Activated naive CD8-positive, alpha-beta T cell treated with anti-CD3 and anti-CD28 coated beads, Interleukin-2, amount 50 U/mL, for 16 hours (primary cell): ENCODE measurements at places on chromosomes 11 and 22.

- no peak for DNase-seq
These were observed 42.9 kb upstream of the NFAM1 start for GRCh38 chr22:42475122-42475521.

- DNase-seq, result no peak
These were observed 5.4 kb upstream of the IGLL5 start for GRCh38 chr22:22882033-22882717.

- no peak for DNase-seq
These were observed 97.1 kb upstream of the NAV2 start for GRCh38 chr11:19615341-19616183.

- no peak for DNase-seq
These were observed 6.9 kb downstream of the SCGB1C1 start for GRCh38 chr11:199782-200181.

- DNase-seq, result no peak
These were observed 61.5 kb upstream of the API5 start for GRCh38 chr11:43250309-43250708.

DNA sequence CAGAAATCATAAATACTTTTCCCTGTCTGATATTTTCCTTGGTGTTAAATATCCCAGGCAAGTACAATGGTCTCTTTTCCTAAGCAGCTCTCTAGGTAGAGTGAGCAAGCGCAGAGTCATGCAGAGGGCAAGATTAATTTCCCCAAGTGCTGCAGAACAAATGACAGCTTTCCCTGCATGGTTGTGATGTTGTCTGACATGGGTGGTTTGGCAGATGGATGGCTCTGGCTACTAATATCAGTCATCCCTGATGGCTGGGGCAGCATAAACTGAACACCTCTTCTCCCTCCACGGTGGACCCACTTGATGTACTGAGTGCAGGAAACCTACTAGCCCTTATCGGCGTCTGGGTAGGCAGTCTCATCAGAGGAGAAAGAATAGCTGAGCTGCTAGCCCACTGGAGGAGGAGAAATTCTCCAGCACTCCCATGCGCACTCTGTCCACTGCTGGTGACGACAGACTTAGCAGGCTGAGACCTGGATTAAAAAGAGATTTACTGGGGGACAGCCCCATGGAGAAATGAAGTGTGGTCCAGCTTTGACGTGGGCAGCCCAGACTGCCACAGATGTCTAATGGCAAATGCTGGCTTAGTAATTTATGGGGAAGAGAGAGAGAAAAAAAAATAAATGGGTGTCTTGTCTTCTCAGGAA, 202.9 kb downstream of the DBX1 start:
- DNase-seq, result no peak

DNA sequence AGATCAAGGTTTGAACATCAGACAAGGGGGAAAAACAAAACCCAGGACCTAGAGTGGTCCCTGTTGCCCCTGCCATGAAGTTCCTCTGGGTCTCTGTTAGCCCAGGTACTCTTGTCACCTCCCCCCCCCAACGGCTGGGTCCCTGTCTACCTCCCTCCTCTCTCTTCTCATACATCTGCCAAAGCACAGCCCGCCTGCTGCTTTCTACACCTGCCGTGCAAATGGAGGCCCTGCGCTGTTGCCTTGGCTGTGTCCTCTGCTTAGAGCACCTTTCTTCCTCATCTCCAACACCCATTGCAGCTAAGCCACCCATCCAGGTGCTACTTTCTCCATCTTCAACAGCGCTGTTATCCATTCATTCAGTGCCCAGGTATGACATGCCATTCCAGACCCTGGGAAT, 99.2 kb downstream of the TP53I11 start:
- DNase-seq, result no peak

DNA sequence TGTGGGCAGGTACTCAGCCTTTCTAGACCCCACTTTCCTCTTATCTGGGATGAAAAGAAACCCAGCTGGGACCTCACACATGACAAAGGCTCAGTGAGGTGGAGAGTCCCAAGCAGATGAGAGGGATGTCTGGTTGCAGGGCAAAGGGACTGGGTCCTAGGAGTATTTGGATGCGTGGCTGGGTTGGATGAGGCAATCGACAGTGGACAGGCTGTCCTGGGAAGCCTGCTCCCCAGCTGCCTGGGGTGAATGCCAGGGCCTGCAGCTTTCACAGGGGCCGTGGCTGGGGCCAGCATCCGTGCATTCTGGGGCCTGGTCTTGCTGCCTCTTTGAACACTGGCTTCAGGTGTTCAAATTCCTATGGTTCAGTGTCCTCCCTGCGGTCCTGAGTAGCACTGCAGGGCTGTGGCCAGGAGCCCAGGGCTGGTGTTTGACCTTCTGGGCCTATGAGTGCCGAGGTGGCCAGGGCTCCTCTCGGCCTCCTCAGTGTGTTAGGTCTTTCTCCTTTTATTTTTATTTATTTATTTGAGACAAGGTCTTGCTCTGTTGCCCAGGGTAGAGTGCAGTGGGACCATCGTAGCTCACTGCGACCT, 65.3 kb downstream of the MCM5 start:
- DNase-seq, result no peak

DNA sequence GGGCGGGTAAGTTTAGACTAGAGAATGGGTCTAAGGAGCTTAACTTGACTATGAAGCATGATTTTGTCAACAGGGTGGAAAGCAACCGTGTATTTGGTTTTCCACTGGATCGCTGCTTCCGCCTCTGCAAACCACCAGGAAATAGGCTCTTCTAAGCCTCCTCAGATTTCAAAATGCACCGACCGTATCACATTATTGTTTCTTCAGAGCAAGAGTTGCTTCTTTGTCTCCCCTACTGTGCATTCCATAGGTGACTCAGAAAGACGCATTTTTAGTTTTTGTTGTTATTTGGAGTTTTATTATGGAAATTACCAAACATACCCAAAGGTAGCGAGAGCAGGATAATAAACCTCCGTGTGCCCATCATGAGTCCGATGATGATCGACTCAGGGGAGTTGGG, 64.3 kb upstream of the RASD2 start:
- no peak for DNase-seq

DNA sequence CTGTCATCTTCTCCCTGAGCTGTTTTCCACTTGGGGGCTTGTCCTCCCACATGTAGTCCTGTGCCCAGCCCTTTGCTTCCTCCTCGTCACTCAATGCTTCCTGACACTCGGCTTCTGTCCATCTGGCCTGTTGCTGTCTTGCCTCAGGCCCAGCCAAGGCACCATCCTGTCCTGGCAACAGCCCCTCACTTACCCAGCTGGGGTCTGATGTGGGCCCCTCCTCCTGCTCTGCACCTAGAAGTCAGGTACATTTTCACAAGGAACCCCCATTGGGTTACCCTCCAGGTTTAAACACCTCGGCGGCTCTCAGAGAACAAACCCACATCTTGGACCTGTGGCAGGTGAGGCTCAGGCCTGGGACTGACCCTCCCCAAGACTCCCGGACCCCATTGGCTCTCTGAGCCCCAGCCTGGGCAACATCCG, 784.8 kb downstream of the TBC1D22A start:
- DNase-seq, result no peak

DNA sequence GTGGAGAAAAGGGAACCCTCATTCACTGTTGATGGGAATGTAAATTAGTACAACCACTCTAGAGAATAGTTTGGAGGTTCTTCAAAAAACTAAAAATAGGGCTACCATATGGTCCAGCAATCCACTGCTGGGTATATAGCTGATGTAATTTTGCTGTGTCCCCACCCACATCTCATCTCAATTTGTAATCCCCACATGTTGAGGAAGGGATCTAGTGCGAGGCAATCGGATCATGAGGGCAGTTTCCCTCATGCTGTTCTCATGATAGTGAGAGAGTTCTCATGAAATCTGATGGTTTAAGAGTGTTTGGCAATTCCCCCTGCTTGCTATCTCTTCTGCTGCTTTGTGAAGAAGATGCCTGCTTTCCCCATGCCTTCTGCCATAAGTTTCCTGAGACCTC, 17.1 kb upstream of the OR52M1 start:
- no peak for DNase-seq

- no peak for DNase-seq
These were observed 38.8 kb downstream of the DKK3 start for GRCh38 chr11:11969380-11970215.

- DNase-seq, result no peak
These were observed 30.0 kb downstream of the PRDM10 start for GRCh38 chr11:129972611-129973010.

- DNase-seq, result no peak
These were observed 5.1 kb downstream of the TRIM22 start for GRCh38 chr11:5694642-5695041.

DNA sequence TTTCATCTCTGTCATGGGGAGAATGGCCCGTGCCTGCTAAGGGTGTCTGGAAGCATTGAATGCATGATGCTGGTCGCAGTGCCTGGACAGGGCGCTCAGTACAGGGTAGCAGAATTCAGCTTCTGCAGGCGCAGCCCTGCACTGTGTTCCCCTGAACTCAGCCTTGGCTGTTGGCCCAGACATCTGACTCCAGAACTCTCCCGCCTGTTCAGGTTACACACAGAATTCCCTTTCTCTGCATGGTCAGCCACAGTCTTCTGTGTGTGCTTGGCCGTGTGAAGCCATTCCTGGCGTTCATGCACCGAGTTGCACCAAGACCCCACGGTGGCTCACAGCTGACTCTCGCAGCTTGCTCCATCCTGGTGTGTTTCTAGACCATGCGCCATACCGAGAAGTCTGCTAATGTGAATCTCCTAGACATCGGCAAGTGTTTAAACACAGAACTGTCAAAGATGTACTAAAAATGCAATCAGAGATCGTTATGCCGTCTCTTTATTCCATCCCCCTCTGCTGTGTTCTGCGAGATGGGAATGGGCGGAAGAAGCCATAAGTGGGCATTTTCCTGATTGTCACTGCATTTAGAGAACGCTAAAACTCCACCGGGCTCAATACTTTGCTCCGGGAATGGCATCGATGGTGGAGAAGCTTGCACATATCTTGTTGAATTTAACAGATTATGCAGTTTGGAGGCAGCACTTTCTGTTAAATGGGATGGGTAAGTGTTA, 55.6 kb downstream of the MPPED1 start:
- no peak for DNase-seq

GRCh38 chr22:47409539-47410275, 647.3 kb downstream of the TBC1D22A start:
- no peak for DNase-seq

DNA sequence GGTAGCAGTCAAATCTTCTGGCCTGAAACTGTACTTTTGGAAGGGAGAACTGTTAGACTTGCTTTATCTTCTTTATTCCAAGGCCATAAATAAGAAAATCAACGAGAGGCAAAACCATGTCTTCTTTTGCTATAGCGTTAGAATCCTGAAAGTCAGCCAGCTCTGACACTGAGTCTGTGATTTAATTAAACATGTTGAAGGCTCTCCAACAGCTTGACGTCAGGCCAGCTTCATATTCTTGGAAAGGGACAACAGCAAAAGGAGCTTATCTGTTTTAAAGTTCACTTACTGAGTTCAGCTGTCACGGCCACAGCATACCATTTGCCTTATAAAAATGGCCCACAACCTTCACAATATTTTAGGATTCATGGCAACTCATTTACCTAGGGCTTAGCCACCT, 131.0 kb upstream of the LDLRAD3 start:
- DNase-seq, result no peak
